ENCODE measurements at places on chromosomes 5 and 9. TPM values are rescaled to one million over a fixed set of nuclear protein-coding genes. Genes with fewer than 3 reads are reported as not detected.

CEL gene
- 0.70 TPM for total RNA-seq

ITGA2 gene
- 3.5 TPM for total RNA-seq

SLC46A2 gene
- total RNA-seq, result not detected

SLC6A3 gene
- total RNA-seq, result not detected

All from pericardium fibroblast (primary cell).